Stimulated activated CD4-positive, alpha-beta T cell treated with anti-CD3 and anti-CD28 coated beads, TNF-alpha, amount 100 ng/mL, for 48 hours (primary cell): ENCODE measurements at places on chromosomes 2 and 18.

DNA sequence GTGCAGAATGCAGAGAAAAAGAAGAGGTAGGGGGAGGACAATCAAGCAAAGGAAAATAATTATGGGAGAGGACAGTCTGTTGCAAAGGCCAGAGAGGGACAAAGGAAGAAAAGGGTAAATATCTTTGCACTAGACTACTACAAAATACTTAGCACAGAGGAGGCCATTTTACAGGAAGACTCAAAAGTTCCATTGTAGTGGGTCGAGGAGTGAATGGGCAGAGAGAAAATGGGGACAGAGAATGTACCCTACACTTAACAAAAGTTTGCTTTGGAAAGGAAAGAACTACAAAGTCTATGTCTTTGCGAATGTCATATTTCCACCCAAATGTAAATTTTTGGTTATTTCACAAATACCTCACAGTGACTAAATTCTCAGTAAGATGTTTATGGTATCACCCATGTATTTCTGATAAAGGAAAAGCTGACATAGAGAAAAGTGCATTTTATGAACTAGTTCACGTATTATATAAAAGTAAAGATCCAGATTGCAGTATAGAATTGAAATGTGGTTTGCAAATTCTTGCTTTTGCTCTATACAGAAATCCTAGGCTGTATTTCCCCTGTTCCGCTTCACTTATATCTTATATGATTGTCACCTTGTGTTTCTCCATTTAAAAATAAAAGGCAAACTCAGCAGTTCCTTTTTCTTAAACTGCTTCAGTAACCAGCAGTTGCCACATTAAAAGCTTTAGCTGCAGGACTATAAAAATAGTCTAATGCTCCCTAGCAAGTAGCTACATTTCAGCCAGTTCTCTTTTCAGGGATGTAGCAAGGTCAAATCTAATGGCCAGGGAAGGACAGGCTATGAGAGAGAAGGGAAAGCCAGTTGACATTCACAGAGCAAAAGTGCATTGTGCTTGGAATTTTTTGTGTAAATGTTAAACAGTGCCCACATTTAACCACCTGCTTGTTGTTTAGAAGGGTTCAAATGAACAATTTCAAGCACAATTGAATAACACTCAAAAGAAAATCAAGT, 79.7 kb upstream of the CYTIP start:
- DNase-seq, result no peak

GRCh38 chr2:179410552-179411356, 146.1 kb upstream of the SESTD1 start:
- DNase-seq, result no peak

DNA sequence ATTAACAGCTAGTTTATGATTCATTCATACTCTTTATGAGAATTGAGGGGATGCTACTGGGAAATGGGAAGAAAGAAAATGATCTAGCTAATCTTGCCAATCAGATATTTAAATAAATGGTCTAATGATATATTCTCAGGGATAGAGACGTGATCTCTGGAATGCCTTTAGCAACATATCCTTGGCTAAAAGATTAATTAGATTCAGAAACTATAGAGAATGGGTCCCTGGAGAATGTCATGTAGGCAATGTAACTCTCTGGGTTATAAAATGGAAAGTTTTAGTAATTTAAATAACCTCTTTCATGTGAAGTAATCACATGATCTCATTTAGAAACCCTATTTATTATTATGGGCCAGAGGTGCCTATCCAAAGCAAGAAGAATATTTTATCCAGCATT, 771.0 kb upstream of the CDH2 start:
- no peak for DNase-seq

- no peak for DNase-seq
Observed at GRCh38 chr2:25400576-25401216, 59.0 kb upstream of the DNMT3A start.

- no peak for DNase-seq
Observed at GRCh38 chr2:152566728-152567069, 150.6 kb downstream of the PRPF40A start.

DNA sequence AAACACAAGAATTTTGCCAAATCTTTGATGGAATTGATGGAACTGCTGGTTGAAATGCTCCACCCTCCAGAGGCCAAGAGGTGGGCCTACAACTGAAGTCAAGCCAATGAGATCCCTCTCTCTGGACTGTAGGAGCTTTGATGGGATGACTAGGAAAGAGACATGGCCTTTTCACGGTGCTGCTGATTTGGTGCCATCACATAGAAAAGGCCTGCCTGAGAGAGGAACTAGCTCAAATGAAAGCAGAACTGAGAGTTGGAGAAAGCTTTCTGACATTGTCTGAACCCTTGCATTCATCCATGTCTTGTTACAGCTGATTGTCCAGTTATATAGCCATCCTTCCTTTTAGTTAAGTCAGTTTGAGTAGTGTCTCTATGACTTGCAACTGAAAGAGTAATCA, 283.8 kb upstream of the LYPD1 start:
- DNase-seq, result no peak

DNA sequence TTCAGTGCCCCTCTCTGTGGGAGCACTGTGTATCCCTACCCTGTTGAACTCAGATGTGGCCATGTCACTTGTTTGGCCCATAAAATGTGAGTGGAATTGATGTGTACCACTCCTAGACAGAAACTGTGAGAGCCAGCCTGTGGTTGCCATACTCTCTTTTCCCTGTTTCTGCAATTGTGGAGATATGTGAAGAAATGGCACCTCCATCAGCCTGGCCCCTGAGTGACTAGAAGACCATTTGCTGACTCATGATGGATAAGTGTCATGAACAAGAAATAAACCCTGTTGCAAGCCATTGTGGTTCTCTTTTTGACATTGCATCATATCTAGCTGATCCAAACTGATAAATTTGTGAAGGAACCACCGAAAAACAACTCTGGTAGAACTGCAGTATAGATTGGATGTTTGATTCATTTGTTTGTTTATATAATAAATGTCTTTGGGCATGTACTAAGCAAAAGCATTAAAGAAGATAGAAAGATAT, 214.5 kb upstream of the FBXO11 start:
- DNase-seq, result no peak

GRCh38 chr18:27004056-27004829, 138.7 kb upstream of the AQP4 start:
- no peak for DNase-seq

- no peak for DNase-seq
Observed at GRCh38 chr2:224284134-224284946, 117.6 kb downstream of the FAM124B start.

DNA sequence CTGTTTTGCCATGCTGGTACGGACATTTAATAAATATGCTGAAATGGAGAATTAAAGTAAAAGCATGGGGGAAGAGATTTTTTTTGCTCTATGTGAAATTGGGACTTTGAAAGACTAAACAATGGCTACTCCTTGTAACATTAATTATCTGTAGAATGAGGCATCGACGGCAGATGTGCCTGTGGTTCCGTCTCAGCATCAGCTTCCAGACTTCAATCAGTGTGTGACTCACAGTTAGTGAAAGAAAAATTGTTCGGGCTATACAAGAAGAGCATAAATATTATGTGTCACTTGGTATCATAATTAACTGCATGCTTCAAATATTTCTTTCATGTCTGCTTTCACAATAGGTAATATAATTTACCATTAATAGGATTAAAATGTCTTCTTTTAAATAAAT, 117.0 kb upstream of the SMIM21 start:
- no peak for DNase-seq

DNA sequence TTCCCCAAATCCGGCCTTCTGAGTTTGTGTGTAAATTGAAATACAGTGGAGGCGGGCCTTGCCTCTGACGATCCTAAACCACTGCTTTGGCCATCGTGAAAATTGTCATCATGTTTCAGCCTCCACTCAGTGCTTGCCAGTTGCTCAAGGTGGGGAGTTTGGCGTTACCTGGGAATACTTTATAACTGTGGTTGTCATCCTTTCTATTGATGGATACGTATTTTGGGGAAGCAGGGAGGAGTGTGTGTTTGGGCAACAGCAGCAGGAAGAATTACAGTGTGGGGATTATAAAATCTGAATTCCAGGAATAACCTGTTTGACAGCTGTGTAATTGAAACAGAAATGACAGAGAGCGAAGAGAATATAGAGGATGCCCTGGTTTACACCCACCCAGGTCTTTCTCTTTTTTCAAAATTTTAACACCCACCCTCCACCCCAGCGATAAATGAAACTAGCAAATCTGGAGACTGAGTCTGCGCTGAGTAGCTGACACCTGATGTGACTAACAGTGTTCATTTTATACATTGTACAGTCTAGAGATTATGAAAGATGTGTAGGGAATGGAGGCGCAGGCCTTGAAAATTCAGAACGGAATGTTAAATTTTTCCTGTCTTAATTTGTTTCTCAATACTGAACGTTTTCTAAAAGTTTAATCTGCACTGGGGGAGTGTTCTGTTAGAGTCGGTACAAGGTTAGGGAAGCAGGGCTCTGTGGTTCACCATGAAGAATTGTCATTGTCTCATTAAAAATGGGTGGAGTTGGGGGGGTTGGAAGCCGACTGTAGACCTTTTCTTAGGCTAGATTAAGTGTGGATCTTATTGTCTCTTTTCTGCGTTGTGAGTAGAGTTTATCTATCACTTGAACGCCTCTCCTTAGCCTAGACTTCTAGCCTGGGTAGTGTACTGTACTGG, 1.6 kb downstream of the MAP4K4 start:
- no peak for DNase-seq

GRCh38 chr2:24840164-24840869, 47.1 kb downstream of the CENPO start:
- DNase-seq, result no peak

- DNase-seq, result no peak
Observed at GRCh38 chr2:227363756-227364155, 15.3 kb downstream of the TM4SF20 start.

DNA sequence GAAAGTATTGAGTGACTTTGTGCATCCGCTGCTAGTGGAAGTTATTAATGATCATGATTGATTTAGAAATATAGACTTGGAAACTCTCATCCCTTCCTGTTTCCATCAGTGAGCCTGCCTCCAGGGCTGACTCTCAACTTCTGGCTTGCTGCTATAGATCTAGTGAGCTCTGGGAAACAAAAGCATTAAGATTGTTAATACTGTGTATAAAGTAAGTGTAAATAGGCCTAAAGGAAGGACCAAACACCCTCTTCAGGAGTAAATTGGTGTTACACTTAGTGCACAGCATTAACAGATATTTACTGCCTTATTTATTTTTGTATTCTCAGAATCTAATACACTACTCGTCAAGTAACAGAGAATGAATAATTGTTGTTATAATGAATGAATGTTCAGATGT, 285.6 kb downstream of the THSD7B start:
- no peak for DNase-seq

GRCh38 chr2:230685178-230685577, 27.5 kb upstream of the CAB39 start:
- no peak for DNase-seq

DNA sequence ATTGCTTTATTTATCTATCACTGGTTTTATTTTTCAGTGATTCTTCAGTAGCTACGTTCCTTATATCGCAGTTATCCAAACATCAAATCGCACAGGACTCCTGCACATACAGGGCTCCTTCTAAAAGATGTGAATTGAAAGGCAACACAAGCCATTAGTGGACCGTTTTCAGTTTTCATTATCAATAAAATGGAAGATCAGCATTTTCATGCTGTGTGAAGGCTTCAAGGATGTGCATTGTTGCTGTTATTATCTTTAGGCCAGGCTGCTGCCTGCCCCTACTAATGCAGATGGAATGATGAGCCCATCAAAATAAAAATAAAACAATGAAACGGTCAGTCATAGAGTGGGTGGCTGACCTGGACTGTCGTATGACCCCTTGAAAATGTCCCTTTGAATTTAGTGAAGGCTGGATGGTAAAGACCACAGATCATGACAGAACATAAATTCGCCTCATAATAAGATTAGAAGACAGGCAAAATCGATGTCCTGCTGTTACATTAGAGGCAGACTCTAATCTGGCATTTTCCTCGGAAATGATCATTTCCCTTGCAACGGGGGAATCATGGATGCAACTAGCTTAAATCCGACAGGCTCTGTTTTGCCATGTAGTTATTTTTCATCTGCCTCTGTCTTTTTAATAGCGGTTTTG, 32.9 kb downstream of the ITGB6 start:
- no peak for DNase-seq

GRCh38 chr2:43717322-43717721, 41.1 kb upstream of the C1GALT1C1L start:
- DNase-seq, result no peak

GRCh38 chr2:24512404-24512803, 21.4 kb downstream of the NCOA1 start:
- no peak for DNase-seq

- no peak for DNase-seq
Observed at GRCh38 chr2:65015731-65016130, 26.5 kb downstream of the SLC1A4 start.

DNA sequence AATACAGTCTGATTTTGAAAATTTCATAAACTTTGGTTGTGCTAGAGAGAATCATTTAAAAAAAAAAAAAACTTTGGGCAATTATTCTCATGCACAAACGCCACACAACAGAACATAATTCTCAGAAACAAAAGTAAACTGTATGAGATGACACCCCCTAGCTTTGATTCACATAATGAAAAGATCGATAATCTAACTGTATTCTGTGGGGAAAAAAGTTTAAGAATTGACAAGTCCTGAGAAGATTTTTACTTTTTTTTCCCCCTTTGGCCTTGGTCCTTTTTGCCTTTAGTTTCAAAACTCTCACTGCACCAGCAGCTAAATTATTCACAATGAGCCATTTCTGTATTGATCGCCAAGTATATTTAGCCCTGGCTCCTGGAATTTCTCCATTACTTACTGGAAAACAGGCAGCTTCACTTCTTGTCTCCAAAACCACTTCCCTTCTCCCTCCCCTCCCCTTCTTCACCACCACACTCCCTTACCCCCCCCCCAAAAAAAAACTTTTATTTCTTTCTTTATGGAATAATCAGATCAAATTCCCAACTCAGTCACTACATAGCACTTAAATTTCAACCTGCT, 2.0 kb downstream of the IKZF2 start:
- no peak for DNase-seq

GRCh38 chr2:42914860-42915259, 122.5 kb upstream of the HAAO start:
- DNase-seq, result no peak

GRCh38 chr2:65746931-65747675, 314.7 kb upstream of the SPRED2 start:
- DNase-seq, result no peak

- DNase-seq, result no peak
Observed at GRCh38 chr2:232073699-232074098, 112.2 kb downstream of the DIS3L2 start.

GRCh38 chr18:37702841-37703240, 137.2 kb upstream of the CELF4 start:
- DNase-seq, result no peak

DNA sequence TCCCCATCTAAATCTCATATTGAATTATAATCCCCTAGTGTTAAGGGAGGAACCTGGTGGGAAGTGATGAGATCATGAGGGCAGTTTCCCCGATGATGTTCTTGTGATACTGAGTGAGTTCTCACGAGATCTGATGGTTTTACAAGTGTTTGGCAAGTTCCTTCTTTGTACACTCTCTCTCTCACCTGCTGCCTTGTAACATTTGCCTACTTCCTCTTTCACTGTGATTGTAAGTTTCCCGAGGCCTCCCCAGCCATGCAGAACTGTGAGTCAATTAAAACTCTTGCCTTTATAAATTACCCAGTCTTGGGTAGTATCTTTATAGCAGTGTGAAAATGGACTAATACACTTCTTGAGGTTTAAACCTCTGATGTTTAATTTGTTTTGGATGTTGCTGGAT, 177.5 kb downstream of the CD8B2 start:
- no peak for DNase-seq
